ENCODE measurements at places on chromosomes 11 and 22. TPM values are rescaled to one million over a fixed set of nuclear protein-coding genes. Genes with fewer than 3 reads are reported as not detected.
A peak's percentile ranks its signal among the peaks of the same experiment; 100 is the strongest.

- DNase-seq: peak; percentile 77
Measured at GRCh38 chr22:20268279-20269012, at the start of gene RTN4R. RTN4R (minus strand) TSS chr22:20268318; CDS start chr22:20268092, 226 bp downstream.

The PIWIL4 gene
- 2.7 TPM for total RNA-seq

GRCh38 chr11:38598418-38598817 is 2000.4 kb upstream of the RAG2 start:
- no peak for DNase-seq

The IFITM5 gene
- not detected for total RNA-seq

The KCNK4 gene
- 0.30 TPM for total RNA-seq

The LRRC55 gene
- not detected for total RNA-seq

The ZC3H12C gene
- total RNA-seq: 0.16 TPM

The OR5AP2 gene
- not detected for total RNA-seq

DNA sequence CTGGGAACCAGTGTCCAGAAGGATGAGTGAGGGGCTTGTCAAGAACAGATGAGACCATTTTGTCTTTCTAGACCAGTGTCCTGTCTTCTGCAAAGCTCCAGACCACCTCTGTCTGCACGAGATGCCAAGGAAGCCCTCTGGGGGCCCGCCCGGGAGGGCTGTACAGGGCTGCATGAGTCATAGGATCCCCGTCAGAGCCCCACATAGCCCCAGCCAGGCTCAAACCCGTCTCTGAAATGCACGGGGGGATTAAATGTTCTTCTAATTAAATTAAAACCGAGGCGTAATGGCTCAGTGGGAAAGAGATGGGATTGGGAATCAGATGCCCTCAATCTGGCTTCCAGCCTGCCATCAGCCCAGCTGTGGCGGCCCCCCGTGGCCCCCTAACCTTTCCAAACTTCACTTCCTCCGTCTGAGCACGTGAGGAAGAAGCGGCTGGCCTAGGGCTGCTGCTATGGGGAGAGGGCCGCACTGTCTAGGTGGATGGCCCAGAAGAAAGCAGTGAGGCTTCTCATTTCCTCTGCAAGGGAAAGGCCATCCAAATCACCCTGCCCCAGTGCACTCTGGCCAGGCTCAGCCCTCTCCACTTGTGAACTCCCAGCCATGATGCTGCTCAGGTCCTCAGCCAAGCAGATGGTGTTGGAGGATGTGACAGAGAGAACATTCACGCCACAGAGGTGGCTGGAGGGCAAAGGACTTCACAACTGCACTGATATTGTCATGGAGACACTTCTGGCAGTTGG is 32.8 kb downstream of the KCNQ1OT1 start:
- DNase-seq: no peak

The TEAD1 gene
- total RNA-seq: not detected

- DNase-seq: peak; percentile 75
Measured at GRCh38 chr11:66317322-66317722, 478 bp upstream of the CD248 start.

DNA sequence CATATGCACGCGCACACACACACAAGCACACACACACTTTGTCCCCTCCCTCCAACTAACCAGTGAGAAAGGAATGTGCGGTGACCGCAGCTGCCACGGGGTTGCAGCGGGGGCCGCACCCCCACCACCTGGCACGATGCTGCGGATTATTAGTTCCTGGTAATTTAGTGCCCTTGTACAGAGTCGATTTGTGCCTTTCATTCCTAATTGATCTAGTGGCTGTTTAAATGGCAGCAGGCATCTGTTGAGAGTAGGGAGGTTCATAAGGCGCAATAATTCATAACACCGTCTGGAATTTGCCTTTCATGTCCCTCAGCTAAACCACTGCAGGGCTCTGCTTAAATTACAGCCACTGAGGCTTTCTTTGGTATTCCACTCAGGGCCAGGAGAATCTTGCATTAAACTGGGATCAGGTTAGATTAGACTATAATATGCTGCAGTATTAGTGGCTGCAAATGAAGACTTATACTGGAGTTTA is 113.7 kb downstream of the FEZ1 start:
- no peak for DNase-seq

The NXPE2 gene
- total RNA-seq: not detected

The FAM111B gene
- 1.2 TPM for total RNA-seq

GRCh38 chr11:29483831-29484230 is 533.0 kb downstream of the KCNA4 start:
- DNase-seq: no peak

DNA sequence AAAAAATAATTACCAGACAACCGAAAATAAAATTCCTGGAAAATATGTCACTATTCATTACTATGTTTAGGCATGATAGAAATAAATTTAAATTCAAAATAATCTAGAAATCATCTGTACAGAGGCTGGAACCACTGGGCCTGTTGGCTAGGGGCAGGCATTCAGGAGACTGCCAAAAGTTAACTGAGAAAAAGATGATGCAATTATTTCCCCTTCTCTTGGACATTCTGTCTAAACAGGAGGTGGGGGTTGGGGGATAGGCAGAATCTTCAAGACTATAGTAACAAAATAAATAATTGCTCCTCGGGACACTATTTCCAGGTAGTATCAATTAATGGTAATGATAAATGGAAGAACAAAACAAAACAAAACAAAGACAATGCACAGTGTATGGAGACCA is 14.1 kb downstream of the BTBD10 start:
- no peak for DNase-seq

GRCh38 chr11:15123849-15124248 is 9.1 kb downstream of the INSC start:
- DNase-seq: no peak

DNA sequence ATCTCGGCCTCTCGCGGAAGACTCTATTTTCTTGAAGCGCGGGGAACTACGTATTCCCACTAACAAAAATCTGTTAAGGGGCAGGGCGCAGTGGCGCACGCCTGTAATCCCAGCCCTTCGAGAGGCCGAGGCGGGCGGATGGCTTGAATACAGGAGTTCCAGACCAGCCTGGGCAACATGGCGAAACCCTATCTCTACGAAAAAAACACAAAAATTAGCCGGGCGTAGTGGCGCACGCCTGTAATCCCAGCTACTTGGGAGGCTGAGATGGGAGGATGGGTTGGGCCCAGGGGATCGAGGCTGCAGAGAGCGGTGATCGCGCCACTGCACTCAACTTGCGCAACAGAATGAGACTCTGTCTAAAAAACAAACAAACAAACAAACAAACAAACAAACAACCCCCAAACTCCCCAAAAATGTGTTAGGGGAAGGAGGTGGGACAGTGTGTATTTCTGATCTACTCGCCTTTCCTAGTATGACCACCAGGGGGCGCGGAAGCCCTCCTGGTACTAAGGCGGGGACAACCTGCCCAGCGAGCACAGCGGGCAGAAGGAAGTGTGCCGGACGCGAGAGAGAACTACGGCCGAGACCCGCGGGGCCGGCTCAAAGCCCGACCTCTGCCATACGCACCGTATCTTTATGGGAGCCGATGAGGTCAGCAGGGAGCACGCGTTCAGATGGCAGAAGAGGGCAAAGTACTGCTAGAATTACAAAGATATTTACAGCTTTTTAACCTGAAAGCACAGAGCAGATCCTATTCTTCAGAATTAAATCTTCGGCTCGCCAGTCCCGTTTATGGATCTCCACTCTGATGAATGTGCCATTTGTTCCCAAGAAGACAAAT is 1.3 kb upstream of the STX3 start:
- peak; percentile 82 for DNase-seq

- DNase-seq: peak; percentile 36
Measured at GRCh38 chr11:725624-726202, 19.7 kb downstream of the EPS8L2 start.

DNA sequence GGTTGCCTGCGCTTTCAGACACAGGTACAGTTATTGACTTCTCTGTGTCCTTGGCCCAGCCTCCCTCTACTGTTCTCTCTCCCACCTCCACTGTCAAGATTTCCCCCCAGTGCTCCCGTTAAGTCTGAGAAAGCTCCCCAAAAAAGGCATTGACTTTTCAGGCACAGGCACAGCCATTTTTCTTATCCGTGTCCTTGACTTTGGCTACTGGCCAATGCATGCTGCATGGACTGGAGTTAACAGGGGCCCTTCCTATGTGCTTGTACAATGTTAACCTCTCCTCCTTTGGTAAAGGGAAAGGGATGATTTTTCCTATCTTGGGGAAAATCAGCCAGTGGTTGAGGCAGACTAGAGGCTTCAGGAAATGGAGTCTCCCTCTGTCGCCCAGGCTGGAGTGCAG is 4.3 kb downstream of the APOL5 start:
- DNase-seq: no peak

The LUZP2 gene
- not detected for total RNA-seq

- DNase-seq: no peak
Measured at GRCh38 chr11:115964091-115964490, 459.9 kb upstream of the CADM1 start.

DNA sequence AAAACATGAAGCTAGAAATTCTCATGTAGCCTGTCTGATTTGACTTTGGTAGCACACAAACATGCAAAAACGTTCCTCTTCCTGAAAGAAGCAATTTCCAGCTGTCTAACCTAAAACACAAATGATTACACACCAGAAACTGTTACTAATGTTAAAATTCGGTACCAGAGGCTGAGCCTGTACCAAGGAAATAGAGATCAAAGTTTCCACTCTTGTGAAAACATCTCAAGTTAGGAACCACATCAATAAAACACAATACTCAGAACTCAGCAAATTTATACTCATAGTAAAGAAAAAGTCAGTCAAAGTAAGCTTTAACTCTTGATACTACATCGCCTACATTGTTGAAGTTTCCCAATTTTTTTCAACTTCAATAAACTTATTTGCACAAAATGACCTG is 107.8 kb downstream of the FCHSD2 start:
- peak; percentile 58 for DNase-seq

DNA sequence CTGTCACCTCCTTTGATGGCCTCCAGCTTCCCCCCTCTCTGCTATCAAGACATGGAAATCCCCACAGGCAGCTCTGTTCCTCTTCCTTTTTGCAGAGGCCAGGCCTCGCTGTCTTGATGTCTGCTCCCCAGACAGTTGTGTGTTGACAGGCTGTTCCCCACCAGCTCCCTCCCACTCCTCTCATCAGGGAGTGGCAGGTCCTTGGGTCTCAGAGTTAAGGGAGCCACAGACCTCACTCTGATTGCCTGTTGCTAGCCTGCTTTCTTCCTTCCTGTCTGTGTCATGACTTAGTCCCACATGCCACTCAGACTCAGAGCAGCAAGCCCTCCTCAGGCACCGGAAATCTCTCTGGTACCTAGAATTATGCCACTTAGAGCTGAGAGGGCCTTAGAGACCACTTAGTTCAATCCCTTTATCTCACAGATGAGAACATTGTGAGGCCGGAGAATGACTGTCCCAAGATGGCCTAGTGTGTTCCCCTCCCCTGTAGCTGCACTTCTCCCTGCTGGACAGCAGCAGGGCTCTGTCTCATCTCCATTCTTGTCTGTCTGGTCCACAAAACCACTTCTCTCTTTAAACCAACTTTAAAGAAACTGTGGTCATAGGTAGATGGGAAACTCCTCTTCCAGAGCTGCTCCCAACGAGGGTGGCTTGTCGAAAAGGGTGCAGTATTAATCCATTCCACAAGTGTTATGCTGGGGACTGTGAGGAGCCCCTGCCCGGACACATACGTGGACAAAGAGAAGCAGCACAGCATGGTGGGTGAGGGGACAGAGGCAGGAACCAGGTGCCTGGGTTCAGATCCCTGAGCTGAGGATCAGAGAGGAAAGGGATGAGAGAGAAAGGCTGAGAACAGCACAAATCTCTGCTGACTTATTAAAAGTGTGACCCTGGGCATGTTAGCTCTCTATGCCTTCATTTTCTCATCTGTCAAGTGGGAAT is 4.2 kb downstream of the AMPD3 start:
- peak; percentile 27 for DNase-seq

DNA sequence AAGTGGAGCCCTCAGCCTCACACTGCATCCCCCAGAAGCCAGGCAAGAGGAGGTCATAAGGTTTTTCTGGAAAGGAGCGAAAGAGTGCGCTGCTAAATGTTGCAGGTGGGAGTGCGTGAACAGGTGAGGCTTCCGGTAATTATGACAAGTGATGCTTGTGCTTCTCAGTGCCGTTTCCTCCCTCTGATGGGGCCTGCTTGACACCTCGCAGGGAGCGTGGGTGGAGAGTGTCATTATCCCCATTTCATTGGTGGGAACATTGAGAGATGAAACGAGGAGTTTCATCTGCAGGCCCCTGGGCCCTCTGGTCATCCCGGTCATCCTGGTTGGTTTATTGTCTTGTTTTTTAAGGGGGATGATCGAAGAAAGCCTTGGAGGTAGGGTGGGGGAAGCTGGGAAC is 57.5 kb downstream of the BCR start:
- peak; percentile 57 for DNase-seq

DNA sequence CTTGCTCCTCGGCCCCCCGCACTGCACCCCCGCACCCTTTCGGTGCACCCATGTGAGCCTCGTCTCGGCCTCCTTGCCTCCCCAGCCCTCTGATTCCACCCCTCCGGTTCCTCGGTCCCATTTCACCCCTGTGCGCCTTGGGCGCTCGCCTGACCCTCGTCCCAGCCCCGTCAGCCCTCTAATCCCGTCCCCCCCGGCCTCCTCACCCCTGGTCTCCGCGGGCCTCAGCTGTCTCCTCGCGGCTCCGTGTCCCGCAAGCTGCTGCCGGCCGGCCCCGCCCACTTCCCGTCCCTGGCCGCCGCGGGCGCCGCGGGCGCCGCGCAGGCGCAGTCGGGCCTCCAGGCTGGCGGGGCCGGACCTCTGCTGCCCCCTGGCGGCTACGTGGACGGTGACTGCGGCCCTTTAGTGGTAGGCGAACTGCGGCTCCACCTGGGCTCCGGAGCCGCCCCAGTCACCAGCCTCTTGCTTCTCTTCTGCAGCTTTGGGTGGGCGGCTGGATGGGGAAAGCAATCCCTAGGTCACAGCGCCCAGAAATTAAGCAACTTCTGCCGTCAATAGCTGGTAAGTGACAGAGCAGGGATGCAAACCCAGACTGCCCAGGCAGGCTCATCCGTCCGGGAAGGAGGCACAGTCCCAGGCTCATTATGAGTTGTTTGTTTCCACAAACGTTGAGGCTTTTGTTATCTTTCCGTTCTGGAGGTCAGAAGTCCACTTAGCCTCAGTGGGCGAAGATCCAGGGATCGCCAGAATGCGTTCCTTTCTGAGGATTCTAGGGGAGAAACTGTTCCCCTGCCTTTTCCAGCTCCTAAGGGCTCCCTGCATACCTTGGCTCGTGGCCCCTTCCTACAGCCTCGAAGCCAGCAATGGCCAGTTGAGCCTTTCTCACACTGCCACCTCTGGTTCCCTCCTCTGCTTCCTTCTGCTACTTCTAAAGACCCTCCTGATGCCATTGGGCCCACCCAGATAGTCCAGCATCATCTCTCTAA is at the start of gene PPM1F:
TSS of gene PPM1F (minus strand) at position 263 of the 986 bp plus-strand sequence. CDS start 6,800 bp downstream, outside the sequence.
- peak; percentile 96 for DNase-seq

- DNase-seq: no peak
Measured at GRCh38 chr22:24686280-24686679, 83.3 kb downstream of the GGT1 start.

DNA sequence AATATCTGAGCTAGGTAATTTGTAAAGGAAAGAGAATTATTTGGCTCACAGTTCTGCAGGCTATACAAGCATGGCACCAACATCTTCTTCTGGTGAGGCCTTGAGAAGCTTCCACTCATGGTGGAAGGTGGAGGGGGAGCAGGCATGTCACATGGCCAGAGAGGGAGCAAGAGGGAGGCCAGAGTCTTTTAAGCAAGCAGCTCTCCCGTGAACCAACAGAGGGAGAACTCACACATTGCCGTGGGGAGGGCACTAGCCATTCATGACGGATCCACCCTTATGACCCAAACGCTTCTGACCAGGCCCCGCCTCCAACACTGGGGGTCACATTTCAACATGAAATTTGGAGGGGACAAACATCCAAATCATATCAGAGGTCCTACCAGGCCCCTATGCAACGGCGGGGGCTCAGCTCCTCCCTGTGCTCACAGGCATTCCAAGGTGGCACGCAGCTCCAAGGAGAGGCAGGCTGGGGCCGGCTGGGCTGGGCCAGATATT is 4.6 kb downstream of the C11orf96 start:
- no peak for DNase-seq

- DNase-seq: no peak
Measured at GRCh38 chr22:44561139-44561840, 63.3 kb upstream of the RTL6 start.

Data from natural killer cell (primary cell).